ENCODE measurements at places on chromosomes 12 and 14.

DNA sequence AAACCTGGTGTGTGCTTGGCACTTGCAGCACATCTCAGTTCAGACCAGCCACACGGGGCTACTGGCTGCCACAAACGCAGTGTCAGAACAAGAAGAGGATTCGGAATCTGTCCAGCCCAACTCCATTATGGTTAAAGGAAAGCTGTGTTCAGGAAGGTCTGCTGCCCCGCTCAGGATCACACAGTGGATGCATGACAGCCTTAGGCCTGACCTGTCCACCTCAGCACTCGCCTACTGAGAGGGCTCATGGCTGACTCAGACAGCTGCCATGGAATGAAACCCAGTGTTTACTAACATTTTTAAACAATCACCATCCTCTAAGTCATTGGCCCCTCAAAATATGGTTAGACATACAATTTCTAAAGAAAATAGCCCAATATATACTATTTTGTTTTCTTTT is 5.6 kb upstream of the NIN start:
- DNase-seq, result no peak

GRCh38 chr12:96751626-96752025 is 155.4 kb upstream of the NEDD1 start:
- DNase-seq, result no peak

- DNase-seq, result no peak
Observed at GRCh38 chr12:81330480-81330879, 252.6 kb downstream of the ACSS3 start.

GRCh38 chr14:39762576-39763401 is 330.6 kb upstream of the FBXO33 start:
- DNase-seq, result no peak

DNA sequence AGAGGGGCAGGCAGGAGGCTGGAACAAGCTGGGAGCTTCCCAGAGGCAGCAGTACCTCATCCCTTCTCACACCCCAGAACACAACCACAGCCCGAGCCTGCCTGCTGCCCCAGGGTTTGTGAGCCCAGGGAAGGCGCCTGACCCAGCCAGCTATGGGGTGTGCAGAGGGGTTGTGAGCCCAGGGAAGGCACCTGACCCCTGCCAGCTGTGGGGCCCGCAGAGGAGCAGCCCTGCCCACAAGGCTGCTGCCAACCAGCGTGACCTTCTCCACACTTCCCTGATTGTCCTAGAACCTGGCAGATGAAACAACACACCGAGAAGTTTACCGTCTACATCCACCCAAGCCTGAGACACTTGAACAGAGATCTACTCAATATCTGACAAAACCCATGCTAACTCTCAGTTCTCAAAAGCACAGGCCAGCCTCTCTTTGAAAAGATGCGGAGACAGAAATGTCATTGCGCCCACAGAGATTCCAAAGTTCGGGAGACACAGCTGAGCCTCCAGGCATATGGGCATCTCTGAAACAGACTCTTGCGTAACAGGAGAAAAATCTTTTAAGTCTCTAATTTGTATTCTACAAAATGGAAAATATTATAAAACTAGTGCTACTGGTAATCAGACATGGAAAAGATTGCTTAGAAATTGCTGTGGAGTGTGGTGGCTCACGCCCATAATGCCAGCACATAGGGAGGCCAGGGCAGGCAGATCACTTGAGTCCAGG is 47.3 kb downstream of the SFSWAP start:
- DNase-seq, result no peak

DNA sequence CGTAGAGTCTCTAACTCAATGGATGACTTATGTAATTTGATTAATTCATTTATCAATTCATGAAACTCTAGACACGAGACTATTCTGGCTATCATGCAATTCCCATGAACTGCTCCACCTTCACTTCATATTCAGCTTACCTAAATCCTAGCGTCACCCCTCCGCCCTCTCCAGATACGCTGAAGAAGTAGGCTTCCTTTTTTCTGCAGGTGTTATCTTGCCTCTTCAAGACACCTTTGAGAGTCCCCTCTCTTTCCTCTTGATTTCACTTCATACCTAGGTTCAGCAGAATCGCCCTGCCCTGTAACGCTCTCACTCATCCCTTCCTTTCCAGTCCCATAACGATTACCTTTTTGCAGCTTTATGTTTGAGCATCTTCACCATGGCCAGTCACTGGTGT is 4.0 kb upstream of the RNASE4 start:
- DNase-seq, result no peak

DNA sequence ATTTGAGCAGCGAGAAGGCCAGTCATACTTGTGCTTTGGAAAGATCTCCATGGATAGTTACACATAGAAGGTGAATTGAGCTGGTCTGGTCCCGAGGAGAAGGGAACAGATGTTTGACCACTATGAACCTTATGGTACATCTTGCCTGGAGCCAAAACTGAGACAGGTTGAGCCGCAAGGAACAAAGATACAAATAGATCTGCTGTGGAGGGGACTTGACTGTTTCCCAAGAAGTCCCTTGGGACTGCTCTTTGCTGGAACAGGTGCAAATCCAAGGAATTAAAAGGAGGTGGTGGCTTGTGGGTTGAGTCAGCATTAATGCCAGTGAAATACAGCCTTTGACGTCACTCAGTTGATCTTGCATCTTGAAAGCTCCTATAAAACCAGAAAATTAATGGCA is 68.8 kb upstream of the PRIMA1 start:
- DNase-seq, result no peak

DNA sequence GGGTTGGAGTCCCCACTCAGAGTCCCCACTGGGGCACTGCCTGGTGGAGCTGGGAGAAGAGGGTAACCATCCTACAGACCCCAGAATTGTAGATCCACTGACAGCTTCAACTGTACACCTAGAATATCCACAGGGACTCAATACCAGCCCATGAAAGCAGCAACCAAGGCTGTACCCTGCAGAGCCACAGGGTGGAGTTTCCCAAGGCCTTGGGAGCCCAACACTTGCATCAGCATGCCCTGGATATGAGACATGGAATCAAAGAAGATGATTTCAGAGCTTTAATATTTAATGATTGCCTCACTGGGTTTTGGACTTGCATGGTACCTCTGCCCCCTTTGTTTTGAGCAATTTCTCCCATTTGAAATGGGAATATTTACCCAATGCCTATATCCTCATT is 80.4 kb downstream of the RASSF9 start:
- no peak for DNase-seq

DNA sequence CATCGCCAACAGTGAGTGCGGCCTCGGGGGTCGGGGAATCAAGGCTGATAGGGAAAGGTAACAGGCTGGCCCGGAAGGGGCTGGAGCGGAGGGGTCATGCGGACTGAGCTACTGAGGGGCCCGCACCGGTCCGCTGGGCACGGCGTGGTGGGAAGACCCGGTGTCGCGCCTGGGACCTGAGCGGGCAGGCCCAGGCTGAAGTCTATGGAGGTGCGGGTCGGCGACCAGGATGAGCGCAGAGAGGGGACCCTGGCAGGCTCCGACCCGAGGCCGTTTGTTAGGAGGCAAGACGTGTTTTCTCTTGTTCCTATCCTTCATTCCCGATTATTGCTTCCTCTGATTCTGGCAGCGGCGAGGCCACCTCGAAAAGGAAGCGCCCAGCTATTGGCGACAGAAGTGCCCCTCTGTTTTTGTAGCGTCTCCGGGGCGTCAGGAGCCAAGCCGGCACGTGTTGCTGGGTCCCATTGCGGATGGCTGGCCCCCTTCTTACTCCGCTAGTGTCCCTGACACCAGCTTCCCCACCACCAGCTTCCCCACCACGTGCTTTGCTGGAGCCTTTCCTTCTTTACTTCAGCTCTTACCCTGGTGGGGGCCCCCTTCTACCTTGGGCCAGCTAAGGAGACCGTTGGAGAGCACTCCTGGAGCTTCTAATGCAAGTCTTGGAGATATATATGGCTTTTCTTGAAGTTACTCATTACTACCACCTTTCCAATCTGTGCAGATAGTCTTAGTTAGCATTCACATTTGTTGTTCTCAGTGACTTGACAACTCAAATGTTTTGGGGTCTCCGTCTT is 653 bp downstream of the PA2G4 start:
- DNase-seq, result no peak

DNA sequence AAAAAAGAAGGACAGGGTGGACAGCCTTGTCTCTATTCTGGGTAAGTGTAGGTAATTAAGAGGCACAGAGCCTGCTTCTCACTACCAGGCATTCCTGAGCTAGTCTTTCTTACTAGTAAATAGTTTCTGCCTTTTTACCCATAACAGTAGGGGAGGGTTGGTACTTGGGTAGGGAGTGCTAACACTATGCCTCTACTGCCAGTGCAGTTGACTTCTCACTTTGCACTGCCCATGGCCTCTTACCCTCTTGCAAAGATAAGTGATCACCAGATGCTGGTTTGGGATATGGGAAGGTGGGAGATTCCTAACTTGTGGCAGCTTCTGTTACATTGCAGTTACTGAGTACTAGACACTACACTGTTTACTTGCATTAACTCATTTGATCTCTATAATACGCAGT is 11.6 kb downstream of the AHSA1 start:
- no peak for DNase-seq

DNA sequence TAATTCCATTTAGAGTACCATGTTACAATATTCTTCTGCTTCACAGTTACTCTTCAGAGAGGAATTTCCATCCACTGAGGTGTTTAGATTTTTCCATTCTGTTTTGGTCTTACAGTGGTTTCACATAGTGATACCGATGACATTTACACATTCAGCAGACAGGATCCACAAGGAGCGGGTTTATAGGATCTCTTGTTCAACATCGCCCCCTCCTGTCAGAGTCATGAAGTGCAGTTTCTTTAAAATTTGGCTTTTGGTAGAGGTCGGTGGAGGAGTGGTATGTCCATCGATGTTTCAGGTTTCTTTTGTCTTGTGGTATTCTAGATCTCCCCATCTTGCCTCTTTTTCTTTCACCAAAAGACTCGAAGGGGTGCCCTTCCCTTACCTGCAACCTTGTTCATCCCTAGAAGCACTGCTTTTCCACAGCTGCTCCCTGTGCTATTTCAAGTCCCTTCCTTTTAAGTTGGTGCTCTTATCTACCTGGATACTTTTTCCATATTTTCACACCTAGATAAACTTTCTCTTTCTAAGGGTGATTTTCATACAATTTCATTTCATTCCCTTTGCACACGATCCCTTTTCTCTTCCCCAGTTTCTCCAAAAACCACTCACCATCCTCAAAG is 181.3 kb downstream of the ITPR2 start:
- no peak for DNase-seq

GRCh38 chr14:94770251-94770749 is 387 bp upstream of the GSC start:
- DNase-seq, result no peak

DNA sequence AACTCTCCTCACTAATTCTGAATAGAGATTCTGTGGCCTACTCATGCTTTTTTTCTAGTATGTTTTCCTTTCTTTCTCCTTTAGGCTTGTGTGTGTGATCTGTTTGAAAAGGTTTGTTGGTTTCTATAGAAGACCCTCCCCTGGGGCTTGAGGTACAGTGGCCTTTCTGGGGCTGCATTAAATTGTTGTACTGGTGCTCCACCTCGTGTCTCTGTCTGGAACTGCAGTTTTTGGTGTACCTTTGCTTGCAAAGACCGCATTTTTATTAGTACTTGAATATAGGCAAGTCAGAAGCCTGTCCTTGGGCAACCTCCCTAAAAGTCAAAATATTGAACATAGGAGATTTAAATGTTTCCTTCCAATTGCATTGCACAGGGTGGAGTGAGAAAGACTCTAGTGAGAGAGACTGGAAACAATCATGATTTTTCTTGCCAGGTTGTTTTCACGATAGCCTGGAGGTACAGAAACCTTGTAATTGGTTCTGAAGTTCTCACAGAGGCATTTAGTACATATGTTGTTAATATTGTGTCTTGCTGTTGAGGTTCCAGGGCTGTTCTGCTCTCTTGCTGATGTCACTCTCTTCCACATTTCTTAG is 39.0 kb downstream of the SLCO1B1 start:
- DNase-seq, result no peak

DNA sequence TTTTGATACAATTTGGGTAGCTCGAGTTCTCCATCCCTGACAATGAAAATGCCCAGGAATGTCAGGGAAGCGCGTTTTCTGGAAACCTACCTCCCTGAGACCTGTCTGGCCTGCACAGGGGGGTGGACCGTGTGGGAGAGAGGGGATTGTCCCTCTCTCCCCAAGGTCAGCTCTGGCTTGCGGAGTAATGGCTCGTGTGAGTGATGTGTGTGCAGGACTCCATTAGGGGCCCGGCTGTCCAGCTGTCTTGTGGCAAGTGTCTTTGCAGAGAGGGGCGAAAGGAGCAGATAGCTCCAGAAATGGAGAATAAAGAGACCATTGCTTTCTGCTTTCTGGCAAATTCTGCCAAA is 215.3 kb downstream of the CHST11 start:
- DNase-seq, result no peak

DNA sequence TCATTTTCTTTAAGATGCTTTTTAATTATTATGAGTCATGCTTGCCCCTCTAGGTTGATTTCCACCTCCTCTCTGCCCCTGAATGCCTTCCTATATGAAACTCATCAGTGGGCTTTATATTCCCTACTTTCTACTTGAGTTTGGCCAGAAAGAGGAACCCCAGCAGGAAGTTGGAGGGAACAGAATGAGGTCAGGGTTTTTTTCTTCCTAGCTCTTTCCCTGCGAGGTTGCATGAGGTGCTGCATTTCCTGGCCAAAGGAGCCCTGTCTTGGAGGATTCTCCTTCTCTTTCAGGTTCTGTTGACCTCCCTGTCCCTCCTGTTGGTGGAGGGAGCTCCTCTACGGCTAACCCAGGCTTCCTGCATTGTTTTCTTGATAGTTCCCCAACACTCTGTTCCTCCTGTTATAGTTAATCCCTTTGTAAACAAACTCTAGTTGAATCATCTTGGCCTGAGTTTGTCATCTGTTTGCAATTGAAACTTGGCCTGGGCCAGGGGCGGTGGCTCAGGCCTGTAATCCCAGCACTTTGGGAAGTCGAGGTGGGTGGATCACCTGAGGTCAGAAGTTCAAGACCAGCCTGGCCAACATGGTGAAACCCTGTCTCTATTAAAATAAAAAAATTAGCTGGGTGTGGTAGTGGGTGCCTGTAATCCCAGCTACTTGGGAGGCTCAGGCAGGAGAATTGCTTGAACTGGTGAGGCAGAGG is 15.3 kb upstream of the SPIC start:
- DNase-seq, result no peak

- no peak for DNase-seq
Observed at GRCh38 chr12:95118788-95119179, 45.4 kb upstream of the NR2C1 start.

GRCh38 chr12:74641694-74642093 is 104.1 kb downstream of the ATXN7L3B start:
- DNase-seq, result no peak

- no peak for DNase-seq
Observed at GRCh38 chr12:105504286-105504685, 173.8 kb downstream of the C12orf75 start.

- DNase-seq, result no peak
Observed at GRCh38 chr12:128381541-128381940, 114.6 kb downstream of the TMEM132C start.

- no peak for DNase-seq
Observed at GRCh38 chr12:113244478-113244958, 23.3 kb downstream of the TPCN1 start.
